ENCODE measurements at places on chromosomes 11 and 22.

GRCh38 chr11:35916270-35916669 is 27.6 kb upstream of the LDLRAD3 start:
- DNase-seq, result no peak

DNA sequence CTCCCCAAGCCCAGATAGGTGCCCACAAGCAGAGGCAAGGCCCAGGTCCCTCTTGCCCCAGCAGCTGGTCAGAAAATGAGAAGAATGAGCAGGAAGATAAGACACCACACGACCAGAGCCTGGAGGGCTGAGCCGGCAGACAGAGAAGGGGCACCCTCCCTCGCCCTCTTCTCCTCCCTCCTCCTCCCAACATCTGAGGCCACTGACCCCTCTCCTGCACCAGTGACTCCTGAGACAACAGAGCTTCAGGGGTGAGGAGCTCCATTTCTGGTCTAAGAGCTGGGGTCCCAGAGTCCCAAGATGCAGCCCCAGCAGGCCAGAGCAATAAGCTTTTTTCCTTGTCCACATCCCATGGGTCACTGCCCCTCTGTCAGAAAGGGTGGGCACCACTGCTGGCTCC is 159.2 kb downstream of the TRIM29 start:
- no peak for DNase-seq

- no peak for DNase-seq
Measured at GRCh38 chr22:41238570-41239442, 1.9 kb downstream of the CHADL start.

GRCh38 chr11:197741-198235 is 4.9 kb downstream of the SCGB1C1 start:
- DNase-seq, result peak; percentile 50

GRCh38 chr22:38873469-38874411 is 1.7 kb upstream of the CBX6 start:
- DNase-seq, result peak; percentile 83

- no peak for DNase-seq
Measured at GRCh38 chr11:70115778-70116177, 37.7 kb downstream of the ANO1 start.

All from activated CD8-positive, alpha-beta memory T cell treated with anti-CD3 and anti-CD28 coated beads for 24 hours (primary cell).